ENCODE measurements at places on chromosomes 3 and 15.

DNA sequence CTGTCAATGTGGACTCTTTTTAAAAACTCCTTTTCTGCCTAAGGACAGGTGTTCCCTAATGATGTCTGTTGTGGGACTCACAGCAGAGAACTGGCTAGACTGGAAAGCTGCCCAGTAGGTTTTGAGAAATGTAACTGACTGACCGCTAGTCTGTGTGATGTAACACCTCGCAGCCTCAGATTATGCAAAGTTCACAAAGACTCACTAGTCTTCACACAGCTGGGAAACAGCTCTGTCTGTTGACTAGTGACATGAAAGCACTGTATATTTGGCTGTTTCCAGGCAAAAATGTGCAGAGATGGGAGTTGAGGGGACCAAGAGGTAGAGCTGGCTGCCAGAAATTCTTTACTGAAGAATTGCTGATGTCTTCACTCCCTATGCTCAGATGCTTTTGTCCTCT is 10.3 kb downstream of the PDZRN3 start:
- DNase-seq, result peak; percentile 69

DNA sequence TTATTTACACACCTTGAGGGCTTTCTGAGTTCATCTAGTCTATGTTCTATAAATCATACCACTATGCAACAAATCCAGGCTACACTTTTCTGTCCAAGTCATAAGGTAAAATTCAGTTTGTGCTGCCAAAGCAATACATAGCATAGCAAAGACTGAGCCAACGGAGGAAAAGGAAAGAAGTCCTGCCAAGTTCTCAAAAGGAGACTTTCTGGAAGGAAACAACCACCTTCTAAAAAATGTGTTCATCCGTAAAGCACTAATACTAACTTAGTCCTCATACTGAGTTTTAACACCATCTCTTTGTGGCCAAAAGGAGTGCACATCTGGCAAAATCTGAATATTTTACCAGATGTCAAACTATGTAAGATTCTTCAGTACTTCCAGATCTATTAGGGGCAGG is 620.2 kb downstream of the RBMS3 start:
- no peak for DNase-seq

GRCh38 chr15:39770748-39771689 is 11.6 kb downstream of the FSIP1 start:
- DNase-seq, result peak; percentile 83

DNA sequence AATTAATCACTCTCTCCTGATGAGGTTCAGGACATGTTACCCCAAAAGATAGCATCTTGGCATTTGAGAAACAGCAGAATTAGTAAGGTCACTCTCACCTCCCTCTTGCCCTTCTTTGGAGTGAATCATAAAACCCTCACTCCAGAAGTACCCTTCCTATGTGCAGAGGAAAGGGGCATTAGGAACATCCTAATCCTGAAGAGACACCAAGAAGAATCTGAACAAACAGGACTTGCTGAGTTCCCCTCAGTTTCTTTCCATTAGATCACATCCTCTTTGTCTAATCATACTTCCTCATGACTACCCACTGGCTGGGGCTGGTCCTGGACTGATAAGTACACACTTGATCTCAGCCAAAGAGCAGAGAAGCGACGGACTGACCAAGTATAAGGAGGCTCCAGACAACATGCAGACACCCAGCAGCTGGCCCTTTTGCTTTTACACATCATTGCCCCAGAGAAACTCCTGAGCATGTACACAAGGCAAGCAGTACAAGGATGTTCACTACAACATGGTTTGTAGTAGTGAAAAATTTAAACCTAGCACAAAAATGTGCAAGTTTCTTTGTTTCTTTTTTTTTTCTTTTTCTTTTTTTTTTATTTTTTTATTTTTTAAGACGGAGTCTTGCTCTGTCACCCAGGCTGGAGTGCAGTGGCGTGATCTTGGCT is 15.0 kb upstream of the TM6SF1 start:
- peak; percentile 77 for DNase-seq

GRCh38 chr3:170259907-170260306 is 37.7 kb downstream of the PRKCI start:
- DNase-seq, result no peak

DNA sequence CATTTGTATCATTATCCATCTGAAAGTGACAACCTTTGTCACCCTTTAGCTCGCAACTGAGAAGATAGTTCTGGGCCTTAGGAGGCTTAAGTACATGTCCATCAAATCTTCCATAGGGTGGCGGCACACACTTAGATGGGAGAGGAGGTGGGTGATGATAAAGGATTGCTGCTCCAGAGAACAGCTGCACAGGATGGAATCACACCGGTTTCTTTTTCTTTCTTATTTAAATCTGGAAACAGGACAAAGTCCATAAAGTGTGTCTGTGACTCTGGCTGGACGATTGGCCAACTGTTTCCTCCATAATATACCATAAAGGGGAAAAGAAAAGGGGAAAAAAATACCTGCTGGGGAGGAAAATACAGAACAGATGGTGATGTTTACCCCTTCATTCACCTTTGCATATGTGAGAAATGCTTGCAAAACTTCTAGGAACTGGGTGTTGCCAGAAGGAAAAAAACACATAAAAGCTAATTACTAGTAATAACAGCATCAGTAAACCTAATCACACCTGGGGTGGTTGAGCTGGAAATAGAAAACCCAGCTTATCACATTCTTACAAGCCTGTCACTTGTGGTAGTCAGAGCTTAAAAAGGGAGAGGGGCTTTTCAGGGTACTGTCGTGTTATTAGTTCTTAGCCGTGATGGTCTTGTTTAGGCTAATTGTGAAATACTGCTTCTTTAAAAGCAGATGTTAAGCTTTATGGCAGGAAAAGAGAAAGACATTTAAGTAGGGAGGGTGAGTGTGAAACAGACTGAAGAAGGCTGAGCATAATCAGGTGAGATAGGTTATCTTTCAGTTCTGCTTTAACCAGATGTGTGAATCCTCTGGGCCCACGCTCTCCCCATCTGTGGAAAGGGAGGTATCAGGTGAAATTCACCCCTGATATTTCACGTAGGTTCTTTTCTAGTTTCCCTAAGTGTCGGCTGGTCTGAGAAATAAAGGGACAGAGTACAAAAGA is 16.7 kb downstream of the C2CD4A start:
- no peak for DNase-seq

Data from brain microvascular endothelial cell (primary cell).